ENCODE measurements at places on chromosomes 16 and 17.

GRCh38 chr16:86723689-86724088 is 145.3 kb downstream of the FOXL1 start:
- DNase-seq = no peak

- DNase-seq = peak; percentile 95
These were observed 19.7 kb upstream of the RCVRN start for GRCh38 chr17:9924735-9925191.

GRCh38 chr16:68310437-68310773 is 341 bp downstream of the SLC7A6OS start:
- DNase-seq = no peak

GRCh38 chr17:37286430-37286829 is 89.4 kb upstream of the C17orf78 start:
- DNase-seq = no peak

GRCh38 chr17:63150994-63151464 is 185.0 kb downstream of the TANC2 start:
- peak; percentile 77 for DNase-seq

- peak; percentile 62 for DNase-seq
These were observed 13.2 kb downstream of the IL4R start for GRCh38 chr16:27326738-27327585.

- DNase-seq = peak; percentile 82
These were observed 41.6 kb downstream of the SNX11 start for GRCh38 chr17:48148854-48149786.

DNA sequence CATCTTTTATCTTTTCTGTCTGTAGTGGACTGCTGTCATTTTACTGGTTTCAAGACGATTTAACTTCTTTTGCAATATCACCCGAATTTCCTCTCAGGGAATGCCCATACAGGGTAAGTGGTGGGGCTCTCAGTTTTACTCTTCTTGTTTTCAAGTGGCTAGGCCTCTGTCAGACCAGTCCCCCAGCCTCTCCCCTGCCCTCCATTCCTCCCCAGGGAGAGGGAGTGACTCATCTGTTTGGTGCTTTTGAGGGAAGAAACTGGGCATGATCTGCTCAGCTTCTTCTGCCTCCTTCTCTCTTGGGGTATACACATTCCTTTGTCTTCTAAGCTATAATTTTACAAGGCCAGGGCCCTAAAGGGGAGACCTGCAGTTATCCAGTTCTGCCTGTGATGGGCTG is 332.0 kb downstream of the CBLN1 start:
- DNase-seq = no peak

GRCh38 chr17:72967977-72968585 is 124.4 kb downstream of the SLC39A11 start:
- DNase-seq = no peak

DNA sequence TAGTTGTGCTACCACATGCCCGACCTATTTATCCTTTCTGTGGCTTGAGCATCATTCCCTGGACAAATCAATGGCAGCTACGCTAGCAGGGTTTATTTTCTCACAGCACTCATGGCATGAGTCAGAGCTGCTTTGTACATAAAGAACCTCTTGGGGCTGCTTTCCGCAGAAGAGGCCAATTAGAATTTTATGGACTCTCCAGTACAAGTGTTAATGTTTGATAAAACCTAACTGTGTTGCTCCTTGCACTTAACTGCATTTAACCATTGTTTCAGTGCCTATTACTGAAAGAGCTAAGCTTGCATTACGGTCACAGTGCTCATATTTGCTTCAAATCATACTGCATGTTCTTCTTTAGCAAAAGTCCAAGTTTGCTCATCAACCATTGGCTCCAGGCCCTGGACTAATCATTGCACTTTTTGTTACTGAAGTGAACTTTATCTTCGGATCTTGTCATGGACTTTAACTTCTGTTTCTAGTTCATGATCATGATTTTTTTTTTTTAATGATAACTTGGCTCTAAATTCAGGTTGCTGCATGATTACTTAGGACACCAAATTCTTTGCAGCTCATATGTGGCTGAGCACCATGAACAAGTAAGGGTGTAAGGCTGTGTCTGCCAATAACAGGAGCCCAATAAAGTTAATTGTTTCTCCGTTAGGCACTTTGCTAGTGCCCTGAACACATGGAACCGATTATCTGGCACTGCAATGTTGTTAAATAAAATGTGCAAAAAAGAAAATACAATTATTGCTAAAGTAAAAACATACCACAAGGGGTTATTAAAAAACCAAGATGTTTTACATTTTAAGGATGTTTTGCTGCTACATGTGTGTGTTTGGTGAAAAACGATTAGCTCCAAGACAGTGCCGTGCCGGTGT is 492.2 kb downstream of the KCNJ2 start:
- DNase-seq = peak; percentile 37

DNA sequence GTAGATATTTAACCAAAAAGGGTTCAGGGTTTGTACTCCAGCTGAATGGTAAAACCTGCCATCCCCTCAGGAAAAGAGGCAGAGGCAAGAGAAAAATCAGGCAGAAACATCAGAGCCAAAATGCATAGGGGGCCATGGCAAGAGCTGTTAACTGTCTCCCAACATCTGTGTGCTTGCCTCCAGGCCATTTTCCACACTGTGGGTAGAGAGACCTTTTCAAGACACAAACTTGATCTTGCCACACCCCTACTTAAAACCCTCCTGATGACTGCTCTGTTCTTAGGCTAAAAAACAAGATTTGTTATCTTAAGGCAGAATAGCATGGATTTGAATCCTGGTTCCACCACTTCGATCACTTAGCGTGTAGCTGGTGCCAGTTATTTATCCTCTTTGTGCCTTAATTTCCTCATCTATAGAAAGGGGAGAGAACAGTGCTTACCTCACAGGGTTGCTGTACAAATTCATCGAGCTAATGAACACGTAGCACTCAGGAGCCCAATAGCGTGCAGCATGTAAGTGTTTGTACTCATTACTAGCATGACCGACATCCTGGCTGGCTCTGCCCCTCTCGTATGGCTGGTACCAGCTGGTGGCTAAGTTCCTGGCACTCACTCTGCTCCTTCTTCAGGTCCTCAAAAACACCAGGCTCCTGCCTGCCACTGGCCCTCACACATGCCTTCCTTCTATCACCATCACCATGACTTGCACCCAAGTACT is 25.8 kb downstream of the STAT3 start:
- DNase-seq = no peak

GRCh38 chr16:65510850-65511249 is 389.0 kb upstream of the CDH11 start:
- no peak for DNase-seq
